KG1 (cell line): ENCODE measurements at places on chromosomes 5 and 9.

DNA sequence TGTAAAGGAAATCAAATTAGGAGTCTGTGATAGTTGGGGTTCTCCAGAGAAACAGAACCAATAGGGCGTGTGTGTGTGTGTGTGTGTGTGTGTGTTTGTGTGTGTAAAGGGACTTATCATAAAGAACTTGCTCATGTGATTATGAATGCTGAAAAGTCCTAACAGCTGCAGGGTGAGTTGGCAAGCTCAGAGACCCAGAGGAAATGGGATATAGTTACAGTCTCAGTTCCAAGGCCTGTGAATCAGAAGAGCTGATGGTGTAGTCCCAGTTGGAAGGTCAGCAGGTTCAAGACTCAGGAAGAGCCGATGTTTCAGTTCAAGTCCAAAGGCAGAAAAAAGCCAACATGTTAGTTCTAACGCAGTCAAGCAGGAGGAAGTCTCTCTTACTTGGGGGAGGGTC is 214.2 kb downstream of the ELAVL2 start:
- no peak for DNase-seq

- no peak for DNase-seq
These were observed 478.2 kb downstream of the SPATA31D1 start for GRCh38 chr9:82466616-82467260.

DNA sequence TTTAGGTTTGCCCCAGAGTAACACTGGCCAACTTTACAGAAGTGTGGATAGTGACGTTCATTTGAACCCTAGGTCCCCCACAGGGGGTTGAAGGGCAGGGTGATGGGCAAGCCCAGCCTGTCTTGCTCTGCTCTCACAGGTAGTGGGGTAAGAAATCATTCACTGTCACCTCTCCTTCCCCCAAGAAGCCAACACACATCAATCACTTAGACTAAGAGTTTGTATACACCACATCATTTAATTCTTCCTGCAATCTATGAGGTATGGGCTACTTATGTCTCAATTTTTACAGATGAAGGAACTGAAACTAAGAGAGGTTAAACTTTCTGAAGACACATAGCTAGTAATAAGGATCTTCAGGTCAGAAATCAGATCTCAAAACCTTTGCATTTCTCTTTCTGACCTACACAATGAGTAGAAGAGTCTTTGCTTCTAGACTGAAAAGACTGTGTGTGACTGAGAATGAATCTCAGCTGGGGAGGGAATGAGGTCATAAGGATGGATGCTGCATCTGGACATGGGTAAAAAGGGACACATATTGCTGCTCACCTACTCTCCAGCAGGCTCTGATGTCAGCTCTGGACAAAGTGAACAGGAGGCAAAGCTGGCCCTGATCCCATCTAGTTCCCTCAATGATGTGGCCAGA is 81.0 kb upstream of the EQTN start:
- no peak for DNase-seq

DNA sequence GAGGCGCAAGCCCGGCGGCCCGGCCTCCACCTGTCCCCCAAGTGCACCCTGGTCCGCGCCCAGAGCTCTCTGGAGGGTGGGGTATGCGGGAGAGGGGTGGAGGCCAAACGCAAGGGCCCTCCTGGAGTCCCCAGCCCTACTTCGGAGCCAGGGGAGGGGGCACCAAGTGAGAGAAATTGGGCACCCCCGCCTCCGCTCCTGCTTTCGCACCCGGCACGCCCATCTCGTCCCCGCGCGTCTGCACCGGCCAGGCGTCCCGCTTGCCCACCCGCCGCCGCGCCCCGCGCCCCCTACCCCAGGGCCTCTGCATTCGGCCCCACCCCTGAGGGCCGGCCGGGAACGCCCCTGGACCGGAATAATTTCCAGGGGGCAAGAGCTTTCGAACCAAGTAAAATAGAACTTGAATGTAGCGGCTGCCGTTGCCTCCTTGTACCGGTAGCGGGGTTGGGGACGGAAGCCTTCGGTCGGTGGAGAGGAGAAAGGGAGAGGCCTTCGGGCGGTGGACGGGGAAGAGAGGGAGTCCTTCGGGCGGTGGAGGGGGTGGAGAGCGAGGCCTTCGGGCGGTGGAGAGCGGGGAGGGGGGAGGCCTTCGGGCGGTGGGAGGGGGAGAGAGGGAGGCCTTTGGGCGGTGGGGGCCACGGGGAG is 694 bp upstream of the PHPT1 start:
- no peak for DNase-seq

- no peak for DNase-seq
These were observed 4.0 kb upstream of the MYORG start for GRCh38 chr9:34380511-34381315.

- no peak for DNase-seq
These were observed 169.7 kb upstream of the SMARCA2 start for GRCh38 chr9:1845425-1845824.

DNA sequence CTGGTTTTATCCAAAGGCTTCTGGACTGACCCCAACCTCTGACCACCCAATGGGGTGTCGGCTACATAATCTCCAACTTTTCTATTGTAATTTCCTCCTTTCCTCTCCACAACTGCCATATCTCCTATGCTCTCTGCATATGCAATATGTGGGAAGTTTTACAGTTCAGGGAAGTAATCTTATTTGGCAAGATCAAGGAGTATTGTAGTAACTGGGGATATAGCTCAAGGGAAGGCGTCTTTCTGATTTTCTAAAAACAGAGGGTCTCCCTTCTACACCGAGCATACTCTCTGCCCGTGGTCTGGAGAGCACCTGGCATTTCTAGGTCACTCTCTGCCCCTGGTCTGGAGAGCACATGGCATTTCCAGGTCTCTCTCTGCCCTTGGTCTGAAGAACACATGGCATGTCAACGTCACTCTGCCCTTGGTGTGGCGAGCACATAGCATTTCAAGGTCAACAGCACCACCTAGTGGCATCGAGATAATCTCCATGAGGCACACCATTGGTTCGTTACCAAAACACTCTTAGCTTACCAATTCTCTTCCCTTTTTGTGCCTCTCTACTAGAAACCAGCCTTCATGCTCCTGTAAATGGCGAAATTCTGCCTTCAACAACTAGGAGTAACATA is 616.4 kb upstream of the NUDT12 start:
- DNase-seq, result no peak

DNA sequence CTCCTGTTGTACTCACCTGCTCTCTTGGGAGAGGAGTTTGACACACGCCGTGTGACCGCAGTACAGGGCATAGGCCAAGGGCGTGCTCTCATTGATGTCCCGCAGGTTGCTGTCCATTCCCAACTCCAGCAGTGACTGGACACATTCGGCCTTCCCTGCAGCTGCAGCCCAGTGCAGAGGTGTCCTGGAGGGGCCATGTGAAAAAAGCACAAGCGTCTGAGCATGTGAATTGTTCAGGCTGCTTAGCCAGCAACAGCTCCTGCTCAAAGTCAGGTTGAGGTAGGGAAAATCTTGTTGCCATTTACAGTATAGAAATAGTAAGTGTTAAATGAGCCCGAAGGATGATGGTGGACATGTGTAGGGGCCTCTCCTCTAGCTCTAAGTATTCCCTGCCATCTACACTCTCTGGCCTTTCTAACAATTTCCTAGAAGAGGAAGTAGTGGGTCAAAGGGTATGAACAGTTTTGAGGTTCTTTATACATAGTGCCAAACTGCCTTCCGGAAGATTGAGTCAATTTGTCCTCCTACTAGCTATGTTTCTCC is 116.5 kb downstream of the ANKRD55 start:
- no peak for DNase-seq

DNA sequence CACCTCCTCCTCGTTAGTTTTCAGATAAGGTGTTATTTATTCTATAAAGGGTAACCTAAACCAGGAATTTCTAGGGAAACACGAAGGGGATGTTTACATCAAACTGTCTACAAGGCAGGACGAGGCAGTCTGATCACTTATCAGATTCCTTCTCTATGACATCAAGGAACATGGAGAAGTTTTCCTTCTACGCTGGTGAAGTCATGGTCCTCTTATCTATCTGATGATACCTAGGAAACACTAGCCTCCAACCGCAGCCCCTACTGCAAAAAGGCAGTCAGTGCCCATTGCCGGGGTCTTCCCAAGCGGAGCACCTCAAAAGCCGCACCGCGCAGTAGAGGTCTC is 1.5 kb downstream of the MPDZ start:
- DNase-seq, result no peak

DNA sequence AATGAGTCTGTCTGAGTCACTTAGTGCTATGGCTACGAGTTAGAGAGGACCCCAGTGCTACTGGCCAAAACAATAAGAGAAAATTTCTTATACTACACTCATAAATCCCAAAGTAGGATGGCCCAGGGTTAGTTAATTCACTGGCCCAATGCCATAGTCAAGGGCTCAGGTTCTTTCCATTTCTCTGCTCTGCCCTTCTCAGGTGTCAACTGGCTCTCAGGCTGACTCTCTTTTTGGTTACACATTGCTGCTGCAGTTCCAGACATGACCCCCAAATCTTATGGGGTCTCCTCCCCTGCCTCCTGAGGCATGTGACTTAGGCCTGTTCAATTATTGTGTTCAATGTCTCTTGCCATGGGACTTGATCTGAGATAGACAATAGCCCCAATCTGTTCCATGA is 70.4 kb downstream of the ARHGEF37 start:
- no peak for DNase-seq
